Hematopoietic multipotent progenitor cell (in vitro differentiated cells): ENCODE measurements at places on chromosomes 16 and 17. TPM values are rescaled to one million over a fixed set of nuclear protein-coding genes. Genes with fewer than 3 reads are reported as not detected.

GRCh38 chr17:75344666-75345065 lies 55.4 kb upstream of the SLC25A19 start:
- DNase-seq: no peak

- DNase-seq: no peak
Measured at GRCh38 chr17:4394208-4395110, 28.0 kb upstream of the UBE2G1 start.

- DNase-seq: no peak
Measured at GRCh38 chr16:90048347-90048722, 28.8 kb downstream of the PRDM7 start.

Gene AANAT
- under 0.01 TPM for total RNA-seq
